Left cardiac atrium (tissue), 4 donors: ENCODE measurements at places on chromosomes 12 and 14. TPM values are rescaled to one million over a fixed set of nuclear protein-coding genes. Genes with fewer than 3 reads are reported as not detected.

DNA sequence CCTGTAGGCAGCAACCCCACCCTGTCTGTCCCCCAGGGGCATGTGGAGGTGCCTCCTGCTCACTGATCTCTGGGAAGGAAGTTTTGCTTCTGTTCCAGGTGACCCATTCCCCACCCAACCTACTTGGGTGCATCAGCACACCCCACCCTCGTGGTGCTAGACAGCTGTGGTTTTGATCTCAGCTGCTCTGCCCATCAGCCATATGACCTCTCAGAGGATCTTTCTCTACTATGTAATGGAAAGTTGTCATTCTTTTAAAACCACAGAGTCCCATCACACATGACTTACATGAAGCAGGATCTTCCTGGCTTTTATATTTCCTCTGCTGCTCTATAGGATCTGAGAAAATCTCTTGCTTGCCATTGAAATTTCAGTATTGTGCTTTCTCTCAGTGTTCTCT is 13.5 kb upstream of the KRT82 start:
- DNase-seq = no peak

DNA sequence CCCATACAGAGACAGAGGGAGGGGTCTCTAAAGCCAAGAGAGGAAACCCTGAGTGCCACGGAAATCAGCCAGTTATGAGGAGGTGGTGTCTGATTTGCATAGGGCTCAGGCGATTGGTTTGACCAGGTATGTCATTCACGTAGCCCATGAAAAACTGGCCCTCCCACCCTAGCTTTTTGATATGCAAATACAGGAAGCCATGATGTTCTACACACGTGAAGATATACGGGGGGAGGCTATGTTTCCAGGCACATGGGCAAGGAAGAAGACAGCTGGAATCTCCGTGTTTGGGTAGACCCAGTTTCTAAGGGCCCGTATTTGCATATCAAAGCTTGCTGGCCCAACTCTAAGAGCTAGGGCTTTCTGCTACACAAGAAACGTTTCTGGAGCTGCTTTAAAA is 717.8 kb upstream of the SEL1L start:
- no peak for DNase-seq

GRCh38 chr14:54617467-54617866 is 50.5 kb downstream of the SAMD4A start:
- DNase-seq = no peak

DNA sequence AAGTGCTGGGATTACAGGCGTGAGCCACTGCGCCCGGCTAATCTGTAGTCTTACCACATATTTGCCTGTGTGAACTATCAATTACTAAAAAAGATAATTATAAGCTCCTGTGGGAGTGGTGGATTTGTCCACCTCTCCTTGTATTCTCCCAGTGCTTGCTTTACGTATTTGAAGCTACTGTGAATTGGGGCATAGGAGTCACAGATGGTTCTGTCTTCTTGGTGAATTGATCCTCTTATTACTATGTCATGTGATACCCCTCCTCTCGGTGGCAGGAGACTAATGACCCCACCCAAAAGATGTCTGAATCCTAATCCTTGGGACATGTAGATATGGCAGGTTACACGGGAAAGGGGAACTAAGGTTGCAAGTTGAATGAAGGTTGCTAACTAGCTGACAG is 11.8 kb downstream of the GPR132 start:
- no peak for DNase-seq

DNA sequence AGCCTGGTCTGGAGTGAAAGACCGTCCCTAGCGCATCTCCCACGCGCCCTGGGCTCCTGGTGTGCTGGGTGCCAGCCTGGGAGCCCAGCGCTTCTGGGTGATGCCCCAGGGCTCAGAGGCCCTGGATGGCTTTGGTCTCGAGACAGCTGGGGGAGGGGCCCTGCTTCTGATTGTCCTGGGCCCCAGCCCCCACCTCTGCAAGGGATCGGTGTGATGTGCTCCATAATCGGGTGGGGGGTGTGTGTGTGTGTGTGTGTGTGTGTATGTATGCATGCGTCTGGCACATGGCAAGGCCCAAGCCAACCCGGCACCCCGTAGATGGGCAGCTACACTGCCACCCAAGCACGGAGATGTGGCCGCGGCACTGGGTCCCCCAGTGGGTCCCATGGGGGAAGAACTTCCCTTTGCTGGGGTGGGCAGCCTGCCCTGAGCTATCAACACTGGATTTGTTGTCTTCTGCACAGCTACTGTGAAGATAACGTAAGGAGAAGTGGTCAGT is 3.1 kb downstream of the ZBTB42 start:
- no peak for DNase-seq

- DNase-seq = no peak
Measured at GRCh38 chr12:81000831-81001230, 63.1 kb upstream of the LIN7A start.

- DNase-seq = no peak
Measured at GRCh38 chr12:82682851-82683261, 3.9 kb upstream of the TMTC2 start.

GRCh38 chr12:26678697-26679660 is 154.0 kb downstream of the ITPR2 start:
- DNase-seq = no peak

GRCh38 chr14:21436567-21437062 is 19.3 kb downstream of the CHD8 start:
- no peak for DNase-seq

DNA sequence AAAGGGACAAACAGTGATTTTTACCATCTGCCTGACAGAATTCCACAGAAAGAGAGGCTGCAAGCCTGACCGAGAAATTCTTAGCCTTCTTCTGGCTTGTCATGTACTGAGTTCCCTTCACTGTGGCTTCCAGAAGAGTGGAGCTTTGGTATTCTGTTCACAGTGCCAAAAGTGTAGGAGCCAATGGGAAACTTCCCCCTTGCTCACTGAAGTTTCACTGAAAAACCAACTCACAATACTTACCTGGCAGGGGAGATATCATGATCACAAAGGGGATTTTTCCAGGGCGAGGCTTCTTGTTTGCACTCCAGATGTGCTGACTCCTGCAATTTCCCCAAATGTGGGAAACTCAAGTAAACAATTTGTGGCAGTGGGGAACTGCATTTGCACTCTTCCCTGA is 31.7 kb upstream of the MMP19 start:
- DNase-seq = no peak

DNA sequence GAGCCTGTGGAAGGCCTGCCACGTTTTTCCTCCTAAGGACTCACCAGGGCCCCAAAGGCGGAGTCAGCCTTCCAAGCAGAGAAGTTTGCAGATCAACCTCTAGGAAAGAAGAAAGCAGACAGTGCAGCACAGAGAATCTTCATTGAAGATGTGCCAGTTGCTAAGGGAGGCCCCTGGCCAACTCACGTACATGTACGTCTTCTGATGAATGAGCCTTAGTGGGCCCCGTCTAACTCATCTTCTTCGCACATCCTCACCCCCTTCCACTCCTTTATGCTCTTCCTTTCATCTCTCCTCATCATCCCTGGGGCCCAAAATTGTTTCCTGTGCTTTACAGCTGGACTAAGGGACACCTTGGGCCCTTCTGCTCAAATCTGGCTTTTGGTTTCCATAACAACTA is 703.0 kb upstream of the TBX3 start:
- no peak for DNase-seq

DNA sequence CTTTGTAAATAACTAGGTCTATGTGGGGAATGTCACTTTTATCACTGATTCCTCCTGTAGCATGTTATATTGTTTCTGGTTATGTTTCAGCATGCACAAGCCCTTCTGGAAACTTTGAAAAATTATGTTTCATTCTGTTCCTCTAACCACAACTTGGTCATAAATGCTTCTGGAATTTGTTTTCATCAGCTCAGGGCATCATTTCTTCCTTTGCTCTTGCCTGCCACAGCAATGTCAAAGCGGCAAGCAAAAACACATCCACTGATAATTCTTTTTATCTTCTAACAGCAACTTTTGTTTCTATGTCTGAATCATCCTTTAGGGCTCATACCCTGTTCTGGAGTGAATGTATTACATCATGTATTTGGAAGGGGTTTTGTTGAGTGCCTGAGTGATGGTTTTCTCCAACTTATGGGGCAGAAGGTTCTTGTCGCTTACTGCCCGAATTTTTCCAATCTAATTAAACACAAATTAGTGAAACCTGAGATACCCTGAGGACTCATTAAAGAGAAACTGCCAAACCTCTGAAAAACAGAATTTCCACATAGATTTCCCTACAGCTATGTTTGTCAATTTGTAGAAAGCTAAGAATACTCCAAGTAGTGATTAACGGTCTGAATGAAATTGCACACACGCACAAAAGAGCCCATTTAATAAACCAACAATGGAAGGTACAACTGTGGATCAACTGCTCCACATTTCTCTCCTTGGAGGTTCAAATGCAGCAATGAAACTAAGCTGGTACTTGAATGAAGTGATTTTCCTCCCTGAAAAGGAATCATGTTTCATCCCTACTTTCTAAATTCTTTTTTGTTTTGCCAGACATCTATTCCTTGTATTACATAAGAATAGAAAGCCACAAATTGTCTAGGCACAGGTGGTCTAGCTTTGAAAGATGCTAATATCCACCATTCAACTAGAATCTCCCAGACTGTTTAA is 173.5 kb upstream of the KRR1 start:
- no peak for DNase-seq

- no peak for DNase-seq
Measured at GRCh38 chr12:131218026-131218922, 264.6 kb downstream of the ADGRD1 start.

DNA sequence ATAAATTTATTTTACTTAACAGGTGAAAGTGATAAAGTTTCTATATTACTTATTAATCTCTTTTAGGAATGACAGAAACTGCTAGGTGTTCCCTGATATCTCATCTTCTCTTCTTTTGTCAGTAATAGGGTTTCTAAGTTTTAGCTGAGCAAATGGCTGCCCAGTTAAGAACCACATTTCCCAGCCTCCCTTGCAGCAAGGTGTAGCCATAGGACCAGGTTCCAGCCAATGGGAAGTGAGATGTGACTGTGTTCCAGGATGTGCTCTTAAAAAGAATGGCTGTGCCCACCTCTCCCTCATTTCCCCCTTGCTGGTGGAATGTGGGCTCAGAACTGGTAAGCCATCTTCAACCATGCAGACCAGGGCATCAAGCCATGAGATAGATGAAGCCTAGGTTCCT is 165.6 kb downstream of the HELB start:
- no peak for DNase-seq

DNA sequence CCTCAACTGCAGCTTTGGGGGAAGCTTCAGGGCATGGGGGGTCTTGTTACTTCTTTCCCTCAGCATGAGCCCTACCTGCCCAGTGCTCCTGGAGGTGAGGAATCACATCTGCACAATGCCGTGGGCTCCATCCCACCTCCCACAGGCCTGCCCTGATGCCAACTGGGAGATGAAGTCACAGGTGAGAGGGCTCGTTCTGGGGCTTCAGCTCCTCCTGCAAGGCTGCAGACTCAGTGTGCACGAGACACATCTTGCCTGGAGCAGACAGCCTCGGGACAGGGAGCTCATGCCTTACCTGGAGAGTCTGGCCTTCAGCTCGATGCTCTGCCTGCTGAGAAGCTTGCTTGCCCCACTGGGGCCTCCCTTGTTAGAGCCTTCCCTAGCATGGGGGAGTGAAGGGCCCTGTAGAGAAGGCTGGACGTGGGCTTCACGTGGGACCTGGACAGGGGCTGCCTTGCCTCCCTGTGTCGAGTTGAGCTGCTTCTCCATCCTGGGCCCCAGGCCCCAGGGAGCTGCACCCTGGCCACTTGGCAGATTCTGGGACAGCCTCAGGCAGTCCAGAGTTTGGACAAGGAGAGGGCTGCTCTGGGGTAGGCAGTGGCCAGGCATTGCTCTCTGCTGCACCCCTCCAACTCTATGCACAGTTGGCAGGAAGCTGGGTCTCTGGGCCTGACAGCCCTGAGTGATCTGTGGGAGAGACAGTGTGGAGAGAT is 171.4 kb downstream of the KIF26A start:
- DNase-seq = peak; percentile 12

GRCh38 chr14:101599234-101599885 is 38.1 kb downstream of the DIO3 start:
- no peak for DNase-seq

DNA sequence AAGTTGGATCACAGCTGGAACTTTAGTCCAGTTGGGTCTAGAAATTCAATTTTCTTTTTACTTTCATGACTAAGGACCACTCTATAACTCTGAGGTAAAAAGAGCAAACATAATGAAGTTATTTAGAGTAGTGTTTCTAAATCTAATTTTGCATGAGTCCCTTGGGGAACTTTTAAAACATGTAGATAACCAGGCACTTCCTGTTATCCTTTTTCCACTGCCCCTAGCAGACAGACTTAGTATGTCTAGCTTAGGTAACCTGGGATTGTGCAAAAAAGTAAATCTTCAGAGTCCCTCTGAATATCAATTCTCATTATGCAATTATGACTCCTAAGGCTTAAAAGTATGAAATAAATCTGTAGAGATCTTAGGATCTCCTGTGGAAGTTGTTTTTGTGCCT is 371.2 kb downstream of the DIO2 start:
- DNase-seq = no peak

DNA sequence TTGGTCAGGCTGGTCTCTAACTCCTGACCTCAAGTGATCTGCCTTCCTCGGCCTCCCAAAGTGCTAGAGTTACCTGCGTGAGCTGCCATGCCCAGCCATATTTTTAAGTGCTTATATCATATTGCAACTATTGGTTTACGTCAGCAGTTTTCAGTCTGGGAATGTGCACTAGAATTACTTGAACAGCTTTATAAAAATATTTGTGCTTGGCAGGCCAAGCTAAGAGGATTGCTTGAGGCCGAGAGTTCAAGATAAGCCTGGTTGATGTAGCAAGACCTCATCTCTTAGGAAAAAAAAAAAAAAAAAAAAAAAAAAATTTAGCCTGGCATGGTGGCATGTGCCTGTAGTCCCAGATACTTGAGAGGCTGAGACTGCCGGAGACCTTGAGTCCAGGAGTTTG is 17.1 kb downstream of the KIAA0586 start:
- DNase-seq = no peak

GRCh38 chr12:116418551-116418950 is 140.6 kb upstream of the MAP1LC3B2 start:
- DNase-seq = no peak

The IQSEC3 gene
- total RNA-seq = 4.0 TPM

The ACVRL1 gene
- 65.2 TPM for total RNA-seq

The STXBP6 gene
- total RNA-seq = 11.0 TPM

The GSC gene
- 0.71 TPM for total RNA-seq

The CCDC60 gene
- total RNA-seq = not detected

The ANKS1B gene
- 3.1 TPM for total RNA-seq

The CD163 gene
- total RNA-seq = 186 TPM

The AHNAK2 gene
- 7.1 TPM for total RNA-seq
